ENCODE measurements at places on chromosomes 11 and 22.

DNA sequence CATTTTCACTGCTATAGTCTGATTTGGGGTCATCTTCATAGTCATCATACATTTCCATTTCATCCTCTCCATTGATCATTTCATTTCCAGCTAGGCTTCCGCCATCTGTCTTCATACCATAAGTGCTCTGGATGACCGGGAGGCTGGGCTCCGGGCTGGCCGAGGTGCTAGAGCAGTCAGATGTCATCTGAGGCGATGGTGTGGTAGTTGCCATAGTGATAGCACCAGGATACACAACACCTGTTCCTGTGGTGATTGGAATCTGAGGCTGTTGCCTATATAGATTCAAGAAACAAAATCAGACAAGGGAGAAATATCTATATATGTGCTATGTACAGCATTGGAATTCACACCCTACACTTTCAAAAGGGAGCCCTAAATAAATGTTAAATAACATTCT lies 383.5 kb downstream of the SOX6 start:
- DNase-seq = no peak

DNA sequence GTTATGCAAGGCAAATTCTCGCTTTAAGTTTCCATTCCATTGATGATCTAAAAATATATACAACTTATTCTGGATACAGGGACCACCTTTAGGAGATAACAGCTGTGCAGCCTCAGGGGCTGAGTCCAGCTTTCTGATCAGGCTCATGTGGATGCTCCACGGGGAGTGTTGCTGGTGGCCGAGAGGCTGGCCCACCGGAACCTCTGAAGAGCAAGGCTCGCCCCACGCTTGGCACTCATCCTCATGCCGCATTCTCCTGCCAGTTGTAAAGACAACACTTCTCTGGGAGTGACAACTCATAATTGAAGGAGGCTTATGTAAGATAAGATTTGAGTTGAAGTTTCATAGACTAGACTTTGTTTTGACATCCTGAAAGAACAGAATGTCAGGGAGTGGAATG lies 123.5 kb downstream of the MPPED1 start:
- no peak for DNase-seq

GRCh38 chr11:113019711-113020110 lies 58.5 kb downstream of the NCAM1 start:
- no peak for DNase-seq

GRCh38 chr11:7689239-7689638 lies 15.9 kb upstream of the CYB5R2 start:
- no peak for DNase-seq

DNA sequence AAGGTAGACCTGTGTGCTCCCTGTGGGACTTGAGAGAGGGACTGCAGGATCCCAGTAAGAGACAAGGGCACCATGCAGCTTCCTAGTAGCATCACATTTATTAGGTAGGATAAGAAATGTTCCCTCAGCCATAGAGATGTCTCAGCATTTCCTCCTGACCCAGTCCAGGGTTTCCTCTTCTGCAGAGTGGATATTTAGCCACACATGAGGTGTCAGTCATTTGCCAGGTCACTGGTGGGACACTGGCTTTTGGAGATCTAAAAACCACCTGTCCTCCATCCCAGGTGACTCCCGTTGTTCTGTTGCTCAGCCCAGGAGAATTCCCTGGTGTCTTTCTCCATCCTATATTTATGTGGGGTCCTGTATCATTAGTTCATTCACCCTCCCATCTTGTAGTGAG lies 117.5 kb upstream of the NNMT start:
- DNase-seq = no peak

GRCh38 chr11:115984228-115984627 lies 480.0 kb upstream of the CADM1 start:
- no peak for DNase-seq

DNA sequence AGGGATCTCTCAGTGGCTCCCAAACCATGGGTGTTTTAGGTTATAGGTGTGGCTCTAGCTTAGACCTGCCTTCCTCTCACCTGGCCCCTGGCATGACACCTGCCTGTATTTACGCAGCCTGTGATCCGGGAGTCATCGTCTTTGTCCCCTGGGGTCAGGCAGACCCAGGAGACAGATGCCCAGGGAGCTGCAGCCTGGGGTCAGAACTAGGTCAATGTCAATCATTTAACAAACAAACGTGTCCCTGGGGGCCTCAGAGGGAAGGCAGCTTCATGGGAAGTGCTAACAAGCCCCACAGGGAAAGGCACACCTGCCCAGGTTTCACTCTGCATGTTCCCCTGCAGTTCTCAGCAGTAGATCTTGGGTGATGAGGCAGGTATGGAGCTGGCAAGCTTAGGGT lies 12.0 kb downstream of the BACE1-AS start:
- no peak for DNase-seq

DNA sequence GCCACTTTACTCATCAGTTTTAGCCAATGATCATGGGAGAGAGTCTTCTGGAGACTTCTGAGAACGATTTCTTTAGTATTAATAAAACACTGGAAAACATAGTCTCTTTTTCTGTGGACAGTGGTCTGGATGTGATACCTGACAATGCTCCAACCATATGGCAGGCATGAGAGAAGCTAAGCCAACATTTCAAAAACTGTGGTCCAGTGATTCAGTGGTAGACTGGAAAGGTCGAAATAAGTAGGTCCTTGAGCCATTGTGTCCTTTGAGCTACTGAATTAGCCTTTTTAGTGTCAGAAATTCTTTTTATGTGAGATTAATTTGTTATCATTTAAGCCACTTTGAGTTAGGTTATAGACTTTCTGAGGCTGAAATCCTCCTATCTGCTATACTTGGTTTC lies 197.7 kb upstream of the CTSC start:
- no peak for DNase-seq

DNA sequence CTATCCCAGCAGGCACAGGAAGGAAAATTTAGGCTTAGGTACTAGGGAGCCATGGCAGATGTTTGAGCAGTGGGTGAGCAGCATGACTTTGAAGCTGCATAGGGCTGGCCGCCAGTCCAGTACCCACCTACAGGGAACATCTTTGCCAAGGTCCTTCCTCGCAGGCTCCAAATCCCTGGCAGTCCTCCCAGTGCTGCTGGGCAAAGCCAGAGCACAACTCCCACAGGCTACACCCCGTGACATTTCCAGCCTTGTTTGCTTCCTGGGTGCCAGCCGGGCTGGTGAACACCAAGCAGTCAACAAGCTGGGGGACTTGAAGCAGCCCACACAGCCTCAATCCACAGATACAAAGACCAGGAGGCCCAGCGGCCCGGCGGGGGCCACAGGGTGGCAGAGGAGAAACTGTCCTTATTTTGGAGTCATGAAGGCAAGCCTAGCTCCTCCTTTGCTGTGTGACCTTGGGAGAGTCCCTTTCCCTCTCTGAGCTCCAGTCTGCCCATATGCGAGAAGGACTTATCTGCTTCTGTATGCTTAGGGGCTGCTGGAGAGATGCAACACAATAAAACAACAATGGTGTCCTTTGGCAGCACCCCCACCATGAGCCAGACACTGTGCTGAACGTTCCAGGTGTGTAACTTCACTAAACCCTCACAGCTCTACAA lies 28.0 kb downstream of the TPST2 start:
- DNase-seq = no peak

DNA sequence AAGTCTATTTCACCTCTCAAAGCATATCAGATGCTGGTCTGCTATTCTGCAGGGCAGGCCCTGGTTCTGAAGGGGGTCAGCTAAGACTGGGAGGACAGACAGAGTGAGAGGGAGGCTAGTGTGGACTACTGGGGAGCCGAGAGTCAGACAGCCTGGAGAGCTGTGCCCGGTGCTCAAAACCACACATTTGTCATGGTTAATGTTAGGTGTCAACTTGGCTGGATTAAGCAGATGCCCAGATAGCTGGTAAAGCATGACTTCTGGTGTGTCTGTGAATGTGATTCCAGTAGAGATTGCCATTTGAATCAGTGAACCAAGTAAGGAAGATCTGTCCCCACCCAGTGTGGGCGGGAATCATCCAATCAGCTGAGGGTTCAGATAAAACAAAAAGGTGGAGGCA lies 102.6 kb downstream of the SNX19 start:
- DNase-seq = no peak

Data from NCI-H1930 (cell line).